ENCODE measurements at places on chromosomes 16 and 17.

DNA sequence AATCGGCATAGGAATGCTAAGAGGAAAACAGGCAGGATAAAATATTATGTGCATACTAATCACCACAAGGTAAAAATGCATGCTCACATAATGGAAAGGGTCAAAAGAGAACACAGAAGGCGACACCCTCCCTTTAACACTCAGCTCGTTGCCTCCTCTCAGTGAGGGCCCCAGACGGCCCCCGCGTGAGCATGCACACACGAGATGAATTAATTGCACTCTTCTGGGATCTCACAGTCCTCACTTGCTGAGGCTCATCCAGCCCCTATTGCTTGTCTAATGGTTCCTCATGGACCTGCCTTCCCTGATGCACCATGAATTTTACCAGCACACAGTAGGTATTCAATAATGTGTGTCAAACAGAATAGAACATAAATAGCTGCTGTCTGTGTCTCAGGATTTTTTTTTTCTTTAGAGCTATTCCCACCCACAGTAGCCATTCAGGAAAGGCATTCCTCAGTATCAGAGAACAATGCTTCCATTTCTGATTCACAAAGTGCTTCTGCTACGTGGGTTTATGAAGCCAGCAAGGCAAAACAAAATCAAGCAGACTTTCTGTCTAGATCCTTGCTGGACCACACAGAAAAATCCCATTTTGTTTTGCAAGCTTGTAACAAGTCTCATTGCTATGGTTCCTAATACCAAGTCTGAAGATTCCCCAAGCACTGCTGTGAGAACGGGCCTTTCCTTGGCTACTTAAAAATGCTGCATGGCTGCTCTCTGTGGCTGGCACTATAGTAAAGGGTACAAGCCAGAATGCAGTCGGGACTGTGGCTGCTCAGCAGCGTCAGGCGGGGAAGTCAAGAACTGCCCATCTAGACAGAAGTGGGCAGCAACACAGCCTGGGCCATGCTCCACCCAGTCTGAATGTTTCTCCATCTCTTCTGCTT lies 43.6 kb downstream of the TOM1L2 start:
- no peak for DNase-seq

GRCh38 chr16:83219285-83219684 lies 588.5 kb upstream of the HSBP1 start:
- no peak for DNase-seq

DNA sequence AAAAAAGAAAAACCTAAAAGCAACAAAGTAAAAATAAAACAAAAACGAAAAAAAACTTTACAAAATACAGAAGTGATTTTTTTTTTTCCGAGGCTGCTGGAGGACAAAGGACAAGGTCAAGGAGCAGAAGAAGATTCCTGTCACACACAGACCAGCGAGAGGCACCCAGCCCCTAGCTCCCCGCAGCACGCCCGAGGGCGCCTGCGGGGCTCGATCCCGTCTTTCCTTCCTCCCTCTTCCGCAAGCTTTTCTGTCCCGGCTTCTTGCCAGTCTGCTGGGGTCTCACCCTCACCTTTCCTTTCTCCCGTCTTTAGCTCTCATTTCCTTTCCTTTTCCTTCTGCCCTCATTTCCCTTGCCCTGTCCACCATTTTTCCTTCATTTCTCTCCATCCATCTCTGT lies 66.1 kb upstream of the DNAH17 start:
- no peak for DNase-seq

- DNase-seq = no peak
Measured at GRCh38 chr17:72600934-72601333, 480.1 kb downstream of the SOX9 start.

DNA sequence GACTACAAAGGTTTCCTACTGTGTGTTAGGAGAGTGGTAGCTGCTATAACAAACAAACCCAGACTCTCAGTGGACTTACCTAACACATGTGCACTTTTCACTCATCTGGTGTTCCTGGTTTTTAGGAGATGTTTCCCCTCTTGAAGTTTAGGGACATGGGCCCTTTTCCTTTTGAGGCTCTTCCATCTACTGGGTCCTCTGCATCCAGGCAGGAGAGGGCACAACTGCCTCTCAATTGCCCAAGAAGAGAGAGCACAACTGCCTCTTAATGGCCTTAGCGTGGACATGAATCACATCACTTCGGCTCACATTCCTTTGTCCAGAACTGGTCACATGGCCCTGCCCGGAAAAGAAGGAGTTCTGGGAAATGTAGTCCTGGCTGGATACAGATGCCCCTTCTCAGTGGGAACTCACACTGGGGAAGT lies 9.8 kb upstream of the TNRC6C start:
- no peak for DNase-seq

- DNase-seq = no peak
Measured at GRCh38 chr16:26316683-26317464, 625.1 kb downstream of the HS3ST4 start.

GRCh38 chr17:81563861-81564586 lies 11.9 kb upstream of the FAAP100 start:
- no peak for DNase-seq

DNA sequence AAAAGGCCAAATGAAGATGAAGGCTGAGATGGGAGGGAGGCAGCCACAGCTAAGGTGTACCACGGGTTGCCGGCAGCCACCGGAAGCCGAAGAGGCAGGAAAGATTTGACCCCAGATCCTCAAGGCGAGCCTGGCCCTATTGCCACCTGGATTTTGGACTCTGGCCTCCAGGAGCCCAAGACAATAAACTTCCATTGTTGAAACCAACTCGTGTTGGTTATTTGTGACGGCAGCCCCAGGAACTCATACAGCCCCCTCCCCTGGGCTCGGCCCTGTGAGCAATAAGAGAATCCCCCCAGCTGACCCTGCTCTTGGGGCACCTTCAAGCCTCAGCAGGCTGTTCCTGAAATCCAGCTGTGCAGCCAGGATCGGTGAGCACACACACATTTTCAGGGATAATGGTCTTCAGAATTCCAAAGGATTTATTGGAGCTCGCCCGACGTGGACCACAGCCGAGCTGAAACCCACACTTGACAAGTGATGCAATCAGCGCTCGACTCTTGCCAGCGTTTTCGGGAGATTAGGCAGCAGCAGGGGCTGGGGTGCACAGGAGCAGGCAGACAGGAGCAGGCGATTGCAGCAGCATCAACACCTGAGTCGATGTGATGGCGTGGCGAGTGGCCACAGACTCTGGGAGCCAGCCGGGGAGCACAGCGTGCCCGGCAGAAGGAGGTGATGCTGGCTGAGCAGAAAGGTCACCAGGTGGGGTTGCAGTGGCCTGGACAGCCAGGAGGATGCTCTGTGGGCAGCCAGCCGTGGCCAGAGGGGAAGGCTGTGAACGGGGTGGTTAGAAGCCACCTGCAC lies 22.4 kb upstream of the CBX4 start:
- no peak for DNase-seq

GRCh38 chr17:10211666-10212065 lies 13.3 kb upstream of the GAS7 start:
- no peak for DNase-seq

- DNase-seq = no peak
Measured at GRCh38 chr17:1511290-1511689, 5.1 kb downstream of the INPP5K start.

- no peak for DNase-seq
Measured at GRCh38 chr16:87352818-87353217, 30.8 kb downstream of the FBXO31 start.

DNA sequence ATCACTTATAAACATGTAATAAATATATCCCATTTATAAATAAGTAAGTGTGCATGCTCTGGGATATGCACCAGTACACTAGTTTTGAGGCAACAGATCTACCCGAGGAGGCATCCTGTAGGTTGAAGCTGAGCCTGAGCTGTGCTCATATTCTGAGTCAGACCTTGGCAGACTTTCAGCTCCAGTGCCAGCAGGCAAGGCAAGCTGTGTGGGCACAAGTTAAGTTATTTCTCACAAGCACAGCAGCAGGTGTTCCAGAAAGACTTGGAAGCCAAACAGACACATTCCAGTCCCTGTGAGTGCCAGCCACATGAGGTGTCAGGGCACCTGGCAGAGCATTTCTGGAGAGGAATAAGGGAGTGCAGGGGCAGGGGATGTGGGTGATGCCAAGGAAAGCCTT lies 1.3 kb upstream of the CLEC19A start:
- DNase-seq = peak; percentile 23

DNA sequence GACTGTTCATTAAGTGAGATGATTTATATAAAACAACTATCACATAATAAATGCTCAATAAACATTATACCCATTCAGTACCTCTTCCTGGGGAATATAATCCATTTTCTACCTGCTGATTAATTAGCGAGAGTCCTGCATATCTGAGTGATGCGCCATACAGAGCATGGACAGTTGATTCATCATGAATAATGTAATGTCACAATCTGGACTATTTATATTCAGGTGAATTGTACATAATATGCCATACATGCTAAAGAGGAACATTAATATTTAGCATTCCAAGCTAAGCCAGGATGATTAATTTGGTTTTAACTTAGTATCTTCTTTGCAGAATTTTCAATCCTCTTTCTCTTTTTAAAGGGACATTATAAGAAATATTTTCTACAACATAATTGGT lies 362.0 kb upstream of the XYLT1 start:
- no peak for DNase-seq

GRCh38 chr17:57370037-57370581 lies 113.8 kb downstream of the MSI2 start:
- DNase-seq = no peak

GRCh38 chr17:78884148-78884825 lies 18.7 kb downstream of the CEP295NL start:
- DNase-seq = no peak

- DNase-seq = no peak
Measured at GRCh38 chr17:72634621-72635020, 457.9 kb downstream of the SLC39A11 start.

DNA sequence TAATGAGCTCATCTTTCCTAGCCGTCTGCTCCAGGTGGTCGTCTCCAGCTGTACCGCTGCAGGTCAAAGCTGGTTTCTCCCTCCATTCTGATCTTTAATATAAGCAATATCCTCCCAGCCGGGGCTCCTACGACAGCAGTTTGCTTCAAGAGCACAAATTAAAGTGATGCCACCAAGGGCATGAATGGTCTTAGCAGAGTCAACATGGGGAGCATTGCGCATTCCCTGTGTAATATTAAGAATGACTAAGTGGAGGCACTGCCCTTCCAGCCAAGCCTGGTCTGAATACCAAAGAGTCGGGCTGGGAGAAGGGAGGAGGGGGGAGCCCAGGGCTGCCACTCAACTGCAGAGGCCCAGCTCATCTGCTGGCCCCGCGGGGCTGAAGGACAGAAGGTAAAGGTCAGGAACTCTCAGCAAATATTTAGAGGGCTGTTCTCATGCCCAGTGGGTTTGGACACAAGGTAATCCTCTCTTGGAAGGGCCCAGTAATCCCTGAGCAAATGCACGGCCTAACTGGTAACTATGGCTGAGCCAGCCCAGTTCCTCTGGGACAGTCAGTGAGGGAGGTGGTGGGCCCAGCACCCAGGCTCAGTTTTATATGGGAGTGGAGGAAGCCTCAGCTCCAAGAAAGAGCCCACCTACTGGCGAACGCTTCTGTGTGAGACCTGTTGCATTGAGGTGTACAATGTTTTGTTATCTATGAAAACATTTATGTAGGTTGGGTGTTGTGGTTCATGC lies 121.2 kb downstream of the IRX3 start:
- DNase-seq = no peak

- no peak for DNase-seq
Measured at GRCh38 chr16:27414788-27415431, 12.9 kb downstream of the IL21R start.

GRCh38 chr16:5634666-5635180 lies 537.1 kb upstream of the EEF2KMT start:
- DNase-seq = no peak

GRCh38 chr17:27512511-27513346 lies 56.5 kb downstream of the KSR1 start:
- peak; percentile 54 for DNase-seq

DNA sequence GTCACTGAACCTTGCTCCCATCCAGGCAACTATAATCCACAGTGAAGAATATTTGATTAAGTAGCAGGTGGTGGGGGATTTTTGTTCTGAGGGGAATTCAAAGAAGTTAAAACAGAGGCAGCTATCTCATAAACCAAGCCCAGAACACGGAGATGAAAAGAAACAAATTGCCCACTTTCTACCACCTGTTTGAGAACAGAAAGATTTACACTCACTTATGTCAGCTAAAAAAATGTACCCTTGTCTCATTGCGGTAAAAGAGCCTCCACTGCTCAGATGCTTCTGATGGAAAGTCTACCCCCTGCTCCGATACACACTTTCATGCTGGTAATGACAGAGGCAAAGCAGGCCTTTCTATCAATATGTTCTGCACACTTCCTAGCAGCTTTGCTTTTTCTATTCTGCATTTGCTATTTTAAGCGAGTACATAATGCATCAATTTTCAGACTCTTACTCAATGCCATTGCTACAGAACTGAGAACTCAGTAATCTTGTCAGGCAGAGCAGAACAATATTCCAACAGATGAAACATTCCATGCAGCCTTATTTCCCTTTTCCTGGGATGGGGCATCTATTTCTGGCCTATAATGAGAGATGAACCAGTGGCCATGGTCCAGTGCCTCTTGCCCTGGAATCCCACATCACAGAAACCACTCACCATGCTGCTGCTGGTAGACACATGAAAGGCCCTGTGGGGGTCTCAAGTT lies 29.0 kb downstream of the CDK5R1 start:
- peak; percentile 71 for DNase-seq
